D341Med (cell line): ENCODE measurements at places on chromosomes 2 and 18.

- DNase-seq, result no peak
Measured at GRCh38 chr2:191699341-191699945, 21.5 kb downstream of the NABP1 start.

- DNase-seq, result no peak
Measured at GRCh38 chr2:242015108-242016065, 145.9 kb downstream of the RTP5 start.

GRCh38 chr2:181589779-181590178 is 67.1 kb downstream of the CERKL start:
- DNase-seq, result no peak

GRCh38 chr2:78281164-78281563 is 744.3 kb upstream of the REG3G start:
- DNase-seq, result no peak

GRCh38 chr2:38202713-38203445 is 126.9 kb upstream of the CYP1B1 start:
- DNase-seq, result no peak

- DNase-seq, result no peak
Measured at GRCh38 chr2:54655046-54655809, 68.2 kb upstream of the EML6 start.

GRCh38 chr2:61045999-61046398 is 19.7 kb upstream of the SANBR start:
- no peak for DNase-seq

DNA sequence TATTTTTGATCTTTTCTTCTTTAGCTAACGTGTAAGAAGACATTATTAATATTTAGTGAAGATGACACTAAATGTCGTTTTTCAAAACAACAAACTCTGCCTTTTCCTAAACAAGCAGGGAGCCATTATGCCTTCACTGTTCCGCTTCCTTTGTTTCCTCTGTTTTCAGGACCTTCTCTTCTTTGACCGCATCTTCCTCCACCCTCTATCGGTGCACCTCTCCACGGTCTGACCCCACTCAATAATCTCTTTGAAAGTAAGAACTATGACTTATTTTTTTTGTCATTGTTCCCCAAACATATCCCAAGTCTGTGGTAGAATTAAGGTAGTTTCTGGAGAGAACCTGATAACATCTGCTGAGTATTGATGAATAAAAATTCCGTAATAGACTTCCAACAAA is 5.8 kb upstream of the SCN1A start:
- no peak for DNase-seq

- no peak for DNase-seq
Measured at GRCh38 chr2:201254081-201254730, 6.1 kb upstream of the CASP8 start.

GRCh38 chr2:222709191-222709891 is 37.9 kb downstream of the MOGAT1 start:
- DNase-seq, result no peak

DNA sequence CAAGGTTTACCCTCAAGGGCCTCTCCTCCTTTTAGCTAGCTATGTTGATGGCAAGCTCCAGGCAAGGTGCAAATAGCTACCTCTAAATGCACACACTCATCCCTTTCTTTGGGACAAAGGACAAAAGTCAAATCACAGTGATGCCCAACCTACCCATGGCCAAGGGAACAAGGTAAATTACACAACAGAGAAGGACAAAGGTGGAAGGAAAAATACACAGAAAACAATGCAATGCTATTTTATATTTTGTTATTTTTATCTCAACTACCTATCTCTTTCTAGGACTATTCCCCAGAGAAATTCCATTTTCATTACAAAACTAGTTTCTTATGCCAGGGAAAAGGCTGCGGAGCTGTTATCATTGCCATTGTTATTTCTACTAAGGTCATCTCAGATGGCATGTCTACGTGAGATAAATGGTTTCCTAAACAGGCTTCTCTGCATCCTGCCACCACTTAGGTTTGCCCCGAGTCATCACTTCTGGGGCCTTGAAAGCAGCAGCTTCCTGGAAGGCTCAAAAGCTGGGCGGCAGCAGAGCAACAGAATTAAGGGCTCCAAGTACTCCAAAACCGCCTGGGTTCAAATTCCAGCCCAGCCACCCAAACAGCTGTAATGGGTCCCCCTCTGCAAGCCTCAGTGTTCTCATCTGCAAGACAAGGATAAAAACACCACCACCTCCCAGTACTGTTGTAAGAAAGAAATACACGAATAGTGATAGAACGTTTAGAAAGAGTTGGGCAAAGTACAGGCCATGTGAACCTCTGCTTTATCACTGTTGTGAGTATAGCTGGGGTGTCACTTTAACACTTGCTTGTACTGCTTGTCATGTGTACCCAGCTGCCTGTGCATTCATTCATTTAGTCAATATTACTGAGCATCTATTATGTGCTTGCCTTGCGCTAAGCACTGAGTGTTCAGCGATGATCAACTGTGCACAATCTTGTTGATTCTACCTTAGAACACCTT is 20.9 kb downstream of the BCL2 start:
- no peak for DNase-seq

- DNase-seq, result no peak
Measured at GRCh38 chr18:13464432-13465123, 246.0 kb downstream of the LDLRAD4 start.

- no peak for DNase-seq
Measured at GRCh38 chr2:166134252-166135151, 6.7 kb upstream of the SCN1A start.

DNA sequence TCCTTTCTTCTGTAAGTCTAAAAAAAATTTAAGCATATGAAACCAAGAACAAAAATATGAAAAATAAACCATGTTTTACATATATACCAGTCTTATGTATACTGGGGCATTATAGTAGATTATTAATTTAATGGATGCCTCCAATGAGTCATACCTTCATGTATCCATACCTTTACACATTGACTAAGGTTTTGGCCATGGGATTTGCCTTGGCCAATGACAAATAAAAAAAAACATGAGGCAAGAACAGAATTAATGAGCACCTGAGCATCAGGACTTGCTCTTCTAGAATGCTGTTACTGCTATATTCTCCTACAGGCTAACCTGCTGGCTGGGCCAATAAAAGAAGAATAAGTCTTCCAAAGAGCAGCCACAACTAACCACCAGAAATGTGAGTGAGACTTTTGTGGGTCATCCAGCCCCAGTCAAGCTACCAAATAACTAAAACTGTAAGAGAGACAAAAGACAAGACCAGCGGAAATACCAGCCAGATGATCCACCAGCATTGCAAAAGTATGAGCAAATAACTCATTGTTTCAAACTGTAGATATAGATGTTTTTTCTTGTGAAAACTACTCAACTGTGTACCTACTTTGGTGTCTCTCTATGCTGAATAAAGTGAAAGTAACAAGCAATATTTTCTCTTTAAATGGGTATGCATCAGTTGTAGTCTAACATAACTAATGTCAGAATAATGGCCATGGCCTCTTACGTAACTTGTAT is 749.6 kb upstream of the VRK2 start:
- DNase-seq, result no peak

- peak; percentile 75 for DNase-seq
Measured at GRCh38 chr2:74587664-74588277, 33.3 kb downstream of the DOK1 start.
